Activated naive CD8-positive, alpha-beta T cell treated with anti-CD3 and anti-CD28 coated beads, Interleukin-2, amount 50 U/mL, for 16 hours (primary cell): ENCODE measurements at places on chromosomes 12 and 14.

DNA sequence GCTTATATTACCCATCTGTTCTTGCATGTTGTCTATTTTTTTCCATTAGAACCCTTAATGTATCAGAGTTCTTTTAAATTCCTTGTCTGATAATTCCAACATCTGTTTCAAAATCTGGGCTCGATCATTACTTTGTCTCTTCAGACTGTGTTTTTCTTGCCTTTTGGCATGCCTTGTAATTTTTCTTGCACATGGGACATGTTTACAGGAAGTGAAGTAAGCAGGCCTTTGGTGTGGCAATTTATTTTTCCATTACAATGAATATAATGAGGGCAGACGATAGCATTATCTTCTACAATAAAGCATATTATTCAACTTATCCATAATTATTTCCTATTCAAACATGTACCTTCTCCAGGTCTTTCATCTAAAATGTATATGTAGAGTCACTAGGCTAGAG, 48.3 kb downstream of the STXBP6 start:
- no peak for DNase-seq

DNA sequence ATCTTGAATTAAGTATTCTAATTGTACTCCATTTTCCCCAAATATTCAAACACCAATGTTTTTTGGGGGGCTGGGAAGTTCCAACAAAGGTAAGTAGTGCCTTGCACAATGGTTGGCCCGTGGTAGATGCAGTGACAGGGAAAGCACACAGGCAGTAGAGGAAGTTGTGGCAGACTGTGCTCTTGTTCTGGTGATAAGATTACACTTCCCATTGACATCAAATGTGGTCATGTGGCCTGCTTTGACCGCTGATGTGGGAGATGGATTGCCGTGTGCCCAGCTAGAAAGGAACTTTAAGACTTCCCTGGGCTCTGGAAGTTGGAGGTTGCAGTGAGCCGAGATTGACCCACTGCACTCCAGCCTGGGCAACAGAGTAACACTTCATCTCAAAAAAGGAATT, 223.8 kb downstream of the VRK1 start:
- no peak for DNase-seq

DNA sequence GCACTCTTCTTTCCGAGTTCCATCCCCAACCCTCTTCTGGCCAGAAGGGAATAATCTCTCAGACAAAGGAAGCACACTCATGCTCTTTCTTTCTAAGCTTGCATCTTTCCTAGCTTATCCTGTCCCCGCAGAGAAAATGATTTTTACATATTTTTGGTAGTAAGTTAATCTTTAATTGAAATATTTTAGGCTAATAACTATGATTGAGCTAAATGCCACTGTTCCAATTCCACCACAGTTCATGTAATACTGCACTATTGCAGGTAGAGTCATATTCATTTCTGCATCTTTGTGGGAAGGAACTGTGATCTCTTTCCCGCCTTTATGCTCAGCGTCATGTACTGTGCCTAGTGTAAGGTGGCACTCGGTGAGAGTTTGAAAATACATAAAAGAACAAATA, 158.9 kb upstream of the FOXG1 start:
- DNase-seq, result no peak

GRCh38 chr12:132049876-132050275, 94.2 kb downstream of the DDX51 start:
- DNase-seq, result no peak
